ENCODE measurements at places on chromosomes 4 and X.

DNA sequence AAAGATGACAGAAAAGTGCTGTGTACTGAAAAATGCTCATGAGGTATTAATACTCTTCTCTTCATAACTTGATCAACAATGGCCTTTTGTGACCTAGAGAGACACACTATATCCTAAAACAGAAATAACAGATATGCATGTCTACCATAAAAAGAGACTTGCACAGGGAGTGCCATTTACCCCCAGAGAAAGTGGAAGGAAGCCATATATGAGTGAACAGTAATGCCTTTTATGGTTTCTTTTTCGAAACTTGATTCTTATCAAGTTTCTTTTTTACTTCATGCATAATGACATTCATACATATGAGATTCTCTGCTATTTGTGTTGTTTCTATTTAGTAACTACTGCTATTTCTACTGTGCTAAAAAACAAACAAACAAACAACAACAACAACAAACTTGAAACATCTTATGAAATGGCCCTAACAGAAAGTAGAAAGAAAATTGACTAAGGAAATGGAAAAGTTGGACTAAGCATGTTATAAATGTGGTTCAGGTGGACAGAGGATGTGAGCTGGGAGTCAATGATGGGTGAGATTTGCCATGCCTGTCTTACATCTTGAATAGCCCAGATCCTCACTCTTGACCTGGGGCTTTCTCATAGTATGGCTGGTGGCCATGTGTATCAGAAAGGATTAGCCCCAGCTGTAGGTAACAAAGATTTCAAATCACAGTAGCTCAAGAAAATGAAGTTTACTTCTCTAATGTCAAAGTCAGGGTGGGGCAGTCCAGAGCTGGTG lies 43.8 kb downstream of the GEMIN8 start:
- DNase-seq: no peak

DNA sequence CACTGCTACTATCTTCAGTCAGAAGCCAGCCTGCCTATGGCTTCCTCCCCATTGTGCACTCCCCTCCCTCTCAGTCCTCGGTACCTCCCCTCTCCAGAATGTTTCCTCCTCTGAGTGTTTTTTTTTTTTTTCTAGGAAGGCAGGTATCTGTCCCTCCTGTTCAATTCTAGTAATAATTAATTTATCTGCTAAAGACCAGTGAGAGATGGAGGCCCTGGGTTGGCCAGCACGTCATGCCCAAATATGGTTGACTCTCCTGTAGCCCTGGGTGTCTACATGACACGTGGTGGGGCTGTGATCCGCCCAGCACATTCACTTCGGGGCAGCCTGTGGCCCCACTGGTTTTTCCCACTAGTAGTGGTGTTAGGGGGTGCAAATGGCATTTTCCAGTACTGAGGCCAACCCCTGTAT lies 1.8 kb downstream of the FLNA start:
- no peak for DNase-seq

DNA sequence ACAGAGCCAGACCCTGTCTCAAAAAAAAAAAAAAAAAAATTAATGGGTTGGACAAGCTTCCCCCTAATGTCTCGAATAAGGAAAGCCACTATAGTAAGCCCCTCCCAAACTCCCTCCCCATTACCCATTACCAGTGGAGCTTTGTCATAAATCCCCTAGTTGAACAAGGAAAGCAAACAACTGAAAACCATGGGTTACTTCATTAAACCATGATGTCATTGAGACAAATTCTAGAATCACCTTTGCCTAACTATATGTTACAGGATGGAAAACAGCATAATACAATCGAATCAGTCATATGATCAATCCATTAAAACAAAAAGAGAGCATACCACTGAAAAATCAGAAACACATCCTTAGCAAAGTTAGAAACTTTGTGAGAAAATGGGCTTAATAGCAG lies 8.2 kb downstream of the ARAP2 start:
- no peak for DNase-seq

- DNase-seq: no peak
These were observed 4.0 kb downstream of the DIPK2B start for GRCh38 chrX:45196701-45197100.

DNA sequence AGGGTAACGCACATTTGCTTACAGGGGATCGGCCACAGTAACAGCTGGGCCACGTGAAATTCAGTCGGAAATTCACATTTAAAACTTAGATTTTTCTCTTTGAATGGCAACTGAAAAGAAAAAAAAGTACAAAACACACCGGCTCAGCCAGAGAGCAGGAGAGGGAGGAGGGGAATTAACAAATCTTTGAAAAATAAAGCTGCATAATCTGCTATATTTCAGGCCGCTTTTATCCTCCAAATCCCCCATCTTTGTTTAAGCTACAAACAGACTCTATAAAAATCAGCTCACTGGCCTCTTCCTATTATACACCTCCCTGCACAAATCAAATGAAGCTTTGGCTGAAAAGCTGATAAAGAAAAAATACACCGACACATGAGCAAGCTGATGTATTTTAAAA lies 169.1 kb downstream of the LDB2 start:
- no peak for DNase-seq

DNA sequence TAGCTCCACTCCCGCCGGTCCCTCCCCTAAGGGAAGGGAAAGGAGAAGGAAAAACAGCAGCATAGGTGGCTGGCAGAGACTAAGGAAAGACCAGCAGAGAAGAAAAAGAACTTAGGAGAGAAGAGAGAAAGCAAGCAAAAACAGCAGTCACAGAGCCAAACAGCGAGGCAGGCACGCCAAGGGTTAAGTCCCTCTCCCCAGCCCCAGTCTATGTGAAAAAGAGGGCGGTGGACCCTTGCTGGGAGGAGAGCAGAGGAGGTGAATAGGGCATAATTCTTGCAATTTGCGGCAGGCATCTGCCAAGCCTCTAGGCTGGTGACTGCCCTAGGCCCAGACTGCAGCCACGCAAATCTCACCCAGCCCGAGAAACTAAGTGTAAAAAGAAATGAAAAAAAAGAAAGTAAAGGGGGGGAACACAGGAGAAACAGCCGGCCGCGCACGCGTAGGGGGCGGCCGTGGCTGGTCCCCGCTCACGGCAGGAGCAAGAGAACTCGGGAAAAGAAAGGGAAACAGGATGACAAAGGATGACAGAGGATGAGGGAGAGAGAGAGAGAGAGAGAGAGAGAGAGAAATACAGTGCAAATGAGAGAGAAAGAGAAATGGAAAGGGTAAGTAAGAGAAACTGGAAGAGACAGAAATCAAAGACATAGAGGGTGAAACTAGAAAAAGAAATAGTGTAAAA lies 48.6 kb downstream of the MAGEA9 start:
- no peak for DNase-seq

DNA sequence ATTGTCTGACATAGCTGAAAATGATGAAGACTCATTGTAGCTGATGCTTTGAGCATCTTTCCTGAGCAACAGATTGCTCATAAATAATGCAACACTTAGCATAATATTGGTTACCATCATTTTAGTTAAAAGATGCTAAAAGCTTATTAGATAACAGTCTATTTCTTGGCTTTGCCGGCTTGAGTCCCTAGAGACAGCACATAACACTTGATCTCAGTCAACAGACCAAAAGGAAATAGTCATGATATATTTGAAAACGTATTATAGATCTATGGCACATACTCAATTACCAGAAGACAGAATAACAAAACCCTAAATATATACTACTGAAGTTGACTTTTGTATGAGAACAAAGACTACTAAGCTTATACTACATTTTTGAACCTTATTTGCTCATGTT lies 846.7 kb upstream of the EPHA5 start:
- no peak for DNase-seq

- no peak for DNase-seq
These were observed 98.6 kb downstream of the PSAPL1 start for GRCh38 chr4:7336067-7336569.

DNA sequence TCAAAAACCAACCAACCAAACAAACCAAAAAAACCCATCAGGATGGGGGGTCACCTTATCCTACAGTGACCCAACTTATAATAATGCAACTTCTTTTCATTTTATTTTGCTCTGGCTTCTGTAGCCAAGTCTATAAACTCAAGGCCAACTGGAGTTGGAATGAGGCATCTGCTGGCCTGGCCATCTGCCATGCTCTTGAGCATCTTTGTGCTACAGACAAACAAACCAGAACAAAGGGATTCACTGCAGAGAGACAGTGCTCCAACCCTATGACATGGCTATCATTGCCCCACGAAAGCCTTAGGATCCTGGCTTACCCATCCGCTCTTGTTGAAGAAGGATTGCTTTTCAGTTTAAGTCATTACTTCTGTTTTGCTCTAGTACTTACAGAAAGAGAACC lies 49.2 kb upstream of the SCRG1 start:
- no peak for DNase-seq

- no peak for DNase-seq
These were observed 225.1 kb upstream of the GALNTL6 start for GRCh38 chr4:171588051-171588545.

DNA sequence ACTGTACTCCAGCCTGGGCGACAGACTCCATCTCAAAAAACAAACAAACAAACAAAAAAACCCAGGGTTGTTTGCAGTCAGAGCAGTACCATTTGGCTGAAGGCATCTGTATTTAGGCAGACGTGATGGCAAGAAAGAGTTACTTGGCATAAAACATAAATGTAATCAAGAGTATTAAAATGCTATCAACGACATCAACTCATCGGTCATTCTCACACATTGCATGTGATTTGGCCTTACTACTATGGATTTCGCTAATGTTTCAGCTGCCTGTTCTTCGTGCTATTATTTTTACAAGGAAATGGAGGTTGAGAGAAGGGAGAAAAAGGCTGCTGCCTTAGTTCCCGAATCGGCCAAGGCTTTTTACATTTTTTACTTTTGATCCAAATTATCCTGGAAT lies 15.5 kb upstream of the SMARCA5 start:
- DNase-seq: no peak

DNA sequence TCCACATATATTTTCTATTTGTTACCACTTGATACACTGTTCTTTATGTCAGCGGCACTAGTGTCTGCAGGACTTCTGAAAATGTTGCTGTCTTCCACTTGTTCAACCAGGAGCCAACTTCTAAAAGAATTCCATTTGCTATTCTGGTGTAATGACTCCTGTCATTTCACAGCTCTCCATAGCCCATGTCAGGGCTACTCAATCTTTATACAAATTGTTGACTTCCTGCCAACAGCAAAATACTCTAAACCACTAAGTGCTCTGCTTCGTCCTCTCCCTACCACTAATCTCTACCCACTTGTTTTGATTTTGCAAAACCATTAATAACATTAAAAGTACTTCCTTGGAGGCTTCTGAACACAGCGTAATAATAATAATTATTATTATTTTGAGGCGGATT lies 7.2 kb downstream of the CTSO start:
- DNase-seq: no peak

- DNase-seq: no peak
These were observed 34.7 kb downstream of the NHSL2 start for GRCh38 chrX:71945237-71945805.

GRCh38 chr4:139054791-139055505 lies 39.4 kb downstream of the NOCT start:
- DNase-seq: no peak

- DNase-seq: no peak
These were observed 167.9 kb downstream of the MAML3 start for GRCh38 chr4:139986106-139986505.

DNA sequence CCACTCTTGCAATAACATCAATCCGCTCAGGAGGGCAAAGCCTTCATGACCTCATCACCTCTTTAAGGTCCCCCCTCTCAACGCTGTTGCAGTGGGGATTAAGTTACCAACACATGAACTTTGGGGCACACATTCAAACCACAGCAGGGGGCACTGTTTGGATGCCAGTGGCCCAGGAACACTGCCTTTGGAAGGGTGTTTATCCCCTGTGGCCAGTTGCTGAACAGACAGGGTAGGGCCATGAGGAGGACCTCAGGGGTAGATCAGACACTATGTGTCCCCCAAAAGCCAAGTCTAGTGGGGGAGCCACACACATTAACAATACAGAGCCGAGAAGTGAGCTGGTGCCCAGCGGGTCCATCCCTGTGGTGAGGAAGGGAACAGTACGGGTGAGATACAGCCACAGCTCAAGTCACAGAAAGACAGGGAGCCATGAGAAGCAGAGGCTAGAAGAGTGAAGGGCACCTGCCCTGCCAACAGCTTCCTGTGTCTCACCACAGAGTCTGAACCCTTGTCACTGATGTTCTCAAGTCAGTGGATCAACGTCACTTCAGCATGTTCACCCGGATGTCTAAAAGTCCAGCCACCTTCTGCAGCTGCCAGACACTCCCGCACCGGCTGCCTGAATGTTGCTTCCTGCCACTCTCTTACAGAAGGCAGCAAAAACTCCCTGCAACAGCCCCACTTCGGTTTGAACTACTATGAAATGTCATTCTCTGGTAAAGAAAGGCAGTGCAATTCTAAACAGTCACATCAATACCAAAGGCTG lies 19.9 kb upstream of the MXD4 start:
- DNase-seq: peak; percentile 85

- DNase-seq: no peak
These were observed 55.0 kb downstream of the PSAPL1 start for GRCh38 chr4:7379719-7380118.

GRCh38 chr4:184514121-184514988 lies 40.0 kb upstream of the IRF2 start:
- DNase-seq: no peak

DNA sequence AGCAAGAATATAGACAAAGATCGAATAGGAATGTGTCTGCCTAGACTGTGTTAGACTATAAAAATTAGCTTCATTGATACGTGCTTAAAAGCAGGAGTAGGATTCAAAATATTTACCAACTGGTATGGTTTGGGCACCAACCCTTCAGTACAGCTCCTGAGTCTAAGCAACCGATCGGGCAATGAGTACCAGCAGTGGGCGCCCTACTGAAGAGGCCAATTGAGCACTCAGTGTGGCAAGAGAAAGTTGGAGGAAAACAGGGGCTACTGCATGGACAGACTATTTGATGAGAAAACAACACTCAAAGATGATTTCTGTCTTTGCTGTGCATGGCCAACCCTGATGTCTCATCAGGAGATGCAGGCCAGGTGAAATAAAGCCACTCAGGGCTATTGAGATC lies 176.0 kb upstream of the NWD2 start:
- no peak for DNase-seq

- no peak for DNase-seq
These were observed 147.5 kb downstream of the DLG3 start for GRCh38 chrX:70592091-70592490.

GRCh38 chrX:49995107-49995731 lies 72.8 kb downstream of the CLCN5 start:
- DNase-seq: no peak

DNA sequence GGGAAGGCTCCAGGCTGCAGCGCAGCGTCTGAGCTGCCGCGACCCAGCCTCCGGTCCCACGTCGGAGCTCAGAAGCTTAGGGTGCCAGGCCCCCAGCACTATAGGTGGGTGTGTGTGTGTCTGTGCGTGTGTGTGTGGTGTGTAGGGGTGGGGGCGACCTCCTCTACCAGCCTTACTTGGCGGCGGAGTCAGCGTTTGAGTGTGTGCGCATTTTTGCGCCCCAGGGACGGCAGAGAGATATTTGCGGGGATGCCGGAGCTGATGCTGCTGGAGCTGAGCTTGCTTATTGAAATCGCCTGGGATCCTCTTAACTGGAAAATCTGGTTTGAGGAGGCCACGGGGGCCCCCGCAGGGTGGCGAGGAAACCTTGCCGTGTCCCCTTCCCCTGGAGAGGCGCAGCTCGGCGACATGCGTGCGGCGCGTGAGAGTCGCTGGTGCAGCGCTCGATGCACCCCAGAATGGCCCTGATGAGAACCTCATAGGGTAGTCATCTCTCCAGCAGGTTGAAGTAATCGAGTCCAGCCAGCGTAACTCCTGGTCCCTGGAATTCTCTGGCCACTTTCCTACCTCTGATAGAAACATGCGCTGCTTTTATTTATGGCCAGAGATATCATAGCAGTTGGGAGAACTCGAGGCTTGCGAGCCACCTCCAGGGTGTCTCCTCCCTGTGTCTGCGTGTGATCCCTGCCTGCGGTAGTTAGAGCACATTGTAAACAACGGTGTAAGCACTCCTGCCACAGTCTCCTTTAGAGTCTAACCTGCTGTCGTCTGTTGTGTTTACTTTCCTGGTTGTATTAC lies 2.7 kb downstream of the ADGRL3 start:
- DNase-seq: no peak
